ENCODE measurements at places on chromosomes 13 and 19.
A peak's percentile ranks its signal among the peaks of the same experiment; 100 is the strongest.

- no peak for DNase-seq
Observed at GRCh38 chr19:43476606-43477005, 11.2 kb upstream of the LYPD3 start.

DNA sequence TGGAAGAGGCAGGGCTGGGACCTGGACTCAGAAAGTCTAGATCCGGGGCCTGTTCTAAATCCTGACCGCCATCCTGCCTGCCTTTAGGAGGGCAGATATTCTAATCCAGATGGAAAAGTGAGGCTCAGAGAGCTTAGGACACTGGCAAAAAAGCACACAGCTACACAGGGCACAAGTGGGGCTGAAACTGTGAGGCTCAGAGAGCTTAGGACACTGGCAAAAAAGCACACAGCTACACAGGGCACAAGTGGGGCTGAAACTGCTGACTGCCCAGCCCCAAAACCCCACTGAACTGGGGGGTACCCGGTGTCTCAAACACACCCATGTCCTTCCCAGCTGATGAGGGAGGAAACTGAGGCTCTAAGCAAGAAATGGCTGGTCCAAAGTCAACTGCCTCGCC lies 2.0 kb downstream of the AKT1S1 start:
- no peak for DNase-seq

DNA sequence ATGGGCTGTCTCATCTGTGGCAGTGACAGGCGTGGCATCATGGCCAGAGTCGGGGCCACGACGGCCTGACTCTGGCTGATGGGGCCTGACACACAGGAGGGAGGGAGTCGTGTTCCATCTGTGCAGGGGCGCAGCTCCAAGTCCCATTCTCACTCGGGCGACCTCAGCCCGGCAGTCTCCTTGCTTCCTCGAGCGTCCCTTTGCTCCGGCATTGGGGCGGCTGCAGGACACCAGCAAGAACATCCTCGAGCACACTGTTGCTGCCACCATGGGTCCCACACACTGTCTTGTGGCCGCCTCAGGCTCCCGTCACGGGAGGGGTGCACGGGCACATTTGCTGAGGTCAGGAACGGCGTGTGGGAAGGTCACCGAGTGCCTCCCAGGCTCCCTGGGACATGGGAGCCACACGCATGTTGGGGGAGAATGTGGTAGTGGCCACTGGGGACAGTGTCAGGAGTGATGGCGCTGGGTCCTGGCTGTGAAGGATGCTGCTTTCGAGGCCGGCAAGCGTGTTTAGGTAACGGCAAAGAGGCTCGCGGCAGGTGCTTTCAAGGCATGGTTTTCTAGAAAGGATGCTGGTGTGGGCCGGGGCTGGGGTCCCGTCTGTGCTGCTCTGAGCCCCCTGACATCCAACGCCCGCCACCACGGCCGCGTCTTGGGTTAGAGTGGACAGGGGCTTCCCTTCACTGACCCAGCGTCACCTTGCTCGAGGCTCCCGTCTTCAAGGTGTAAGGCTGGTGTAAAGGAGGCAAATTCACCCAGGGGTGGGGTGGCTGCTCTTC lies 3.4 kb downstream of the IZUMO4 start:
- no peak for DNase-seq

DNA sequence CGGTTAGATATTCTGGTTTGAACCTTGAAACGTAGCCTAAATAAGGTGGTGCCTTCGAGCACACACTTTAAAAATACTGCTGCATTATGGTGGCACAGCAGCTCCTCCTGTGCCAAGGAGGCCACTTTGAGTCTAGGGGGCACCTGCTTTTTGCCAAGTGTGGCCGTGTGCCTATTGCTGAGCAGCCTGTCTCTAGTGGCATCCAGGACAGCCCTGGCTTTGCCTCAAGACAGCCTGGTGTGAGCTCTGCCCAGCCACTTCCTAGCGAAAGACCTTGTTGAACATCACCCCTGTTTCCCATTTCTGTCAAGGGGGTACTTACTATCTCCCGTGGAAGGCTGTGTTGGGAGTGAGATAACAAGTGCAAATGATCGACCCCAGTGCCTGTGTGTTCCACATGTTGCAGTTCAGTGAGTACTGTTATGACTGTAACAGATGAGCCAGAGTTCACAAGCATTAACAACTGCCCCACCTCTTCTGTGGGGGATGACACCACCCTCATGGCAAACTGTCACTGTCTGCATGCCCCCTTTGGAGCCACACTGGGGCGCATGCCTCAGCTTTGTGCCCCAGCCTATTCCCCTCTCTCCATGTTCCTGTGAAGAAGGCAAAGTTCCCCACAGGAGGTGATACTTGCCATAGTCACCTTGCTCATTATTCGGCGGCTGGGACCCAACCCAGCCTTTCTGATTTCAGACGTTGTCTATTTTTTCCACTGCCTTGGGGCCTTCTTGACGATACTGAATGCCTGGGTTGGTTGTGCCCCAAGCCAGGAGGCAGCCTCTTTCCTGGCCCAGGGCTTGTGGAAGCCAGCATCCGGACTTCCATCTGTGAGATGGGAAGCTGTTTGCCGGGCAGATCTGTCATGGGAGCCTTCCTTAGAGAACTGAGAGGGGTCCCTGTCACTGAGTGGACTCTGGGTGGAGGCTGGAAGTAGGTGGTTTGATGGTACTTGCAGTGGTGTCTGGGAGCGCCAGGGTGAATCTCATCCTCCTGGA lies 5.4 kb downstream of the GATAD2A start:
- DNase-seq = peak; percentile 75

DNA sequence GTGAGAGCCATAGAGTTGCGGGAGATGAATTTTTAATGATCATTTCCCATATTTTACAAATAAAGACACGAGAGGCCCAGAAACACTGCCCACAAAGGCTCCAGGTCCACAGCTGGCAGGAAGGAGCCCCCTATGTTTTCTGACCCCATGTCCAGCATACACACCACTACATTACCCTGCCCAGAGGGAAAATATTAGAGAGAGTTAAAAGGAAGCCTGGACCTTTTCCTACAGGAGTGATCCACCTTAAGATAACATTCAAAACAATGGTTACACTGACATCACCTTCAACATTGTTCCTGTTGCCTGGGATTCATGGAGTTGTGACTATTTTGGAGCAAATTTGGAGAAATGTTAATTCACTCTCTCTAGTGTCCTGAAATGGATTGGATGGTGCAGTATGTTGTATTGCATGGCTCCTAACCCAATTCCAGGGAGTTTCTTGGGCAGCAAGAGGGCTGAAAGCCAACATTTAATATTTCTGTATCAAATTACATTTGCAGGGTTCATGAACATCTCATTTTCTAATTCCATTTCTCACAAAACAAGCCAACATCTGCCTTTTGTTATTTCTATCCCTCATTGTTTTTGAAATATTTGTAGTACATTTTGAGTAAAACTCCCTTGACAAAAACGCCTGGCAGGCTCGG lies 172.5 kb downstream of the DLEU7 start:
- DNase-seq = no peak

GRCh38 chr13:80552851-80553440 lies 212.0 kb upstream of the SPRY2 start:
- DNase-seq = no peak

DNA sequence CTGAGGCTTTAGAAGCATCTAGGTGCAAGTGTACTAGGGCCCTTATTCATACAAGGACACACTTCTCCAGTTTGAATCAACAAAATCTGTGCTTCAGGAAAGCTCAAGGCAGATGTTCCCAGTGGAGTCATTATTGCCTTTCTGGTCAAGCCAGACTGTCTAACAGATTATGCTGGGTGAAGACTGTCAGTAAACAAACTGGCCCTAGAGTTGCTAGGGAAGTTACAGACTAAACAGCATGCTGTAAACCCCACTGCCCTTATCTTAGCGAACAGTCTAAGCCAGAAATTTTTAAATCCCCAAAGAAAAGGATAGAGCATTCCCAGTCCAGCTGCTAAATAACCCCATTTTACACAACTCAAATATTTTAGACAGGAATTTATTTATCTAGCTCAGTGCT lies 1701.3 kb upstream of the PRR20A start:
- no peak for DNase-seq

DNA sequence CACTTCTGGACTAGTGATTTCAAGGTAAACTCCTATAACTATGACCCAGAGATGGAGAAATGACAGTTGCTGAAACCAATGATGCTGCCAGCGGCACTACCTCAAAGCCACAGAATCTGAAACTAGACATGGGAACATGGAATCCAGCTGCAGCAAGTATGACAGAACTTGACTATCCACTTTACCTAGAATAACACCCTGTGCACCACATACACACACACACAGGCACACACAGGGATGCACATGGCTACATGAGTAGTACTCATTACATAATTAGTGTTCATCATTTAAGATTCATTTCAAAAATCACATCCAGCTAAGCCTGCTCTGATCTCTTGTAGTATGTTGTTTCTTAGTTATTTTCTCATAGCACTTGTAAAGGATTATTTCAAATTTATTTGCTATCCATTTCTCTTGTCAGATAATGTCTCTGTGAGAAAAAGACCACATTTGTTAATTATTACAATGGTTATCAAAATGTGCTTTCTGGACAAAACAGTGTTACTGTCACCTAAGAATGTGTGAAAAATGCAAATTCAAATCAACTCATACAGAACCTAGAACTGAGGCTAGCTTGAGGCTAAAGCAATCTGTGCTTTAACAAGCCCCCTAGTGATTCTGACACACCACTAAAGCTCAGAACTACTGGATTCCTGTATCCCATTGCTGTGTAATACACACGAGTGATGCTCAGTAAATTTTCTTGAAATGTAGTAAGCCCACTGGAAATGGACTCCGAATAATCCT lies 59.4 kb downstream of the WTIP start:
- no peak for DNase-seq

- no peak for DNase-seq
Observed at GRCh38 chr13:107339209-107339608, 771.3 kb upstream of the ARGLU1 start.

- DNase-seq = peak; percentile 53
Observed at GRCh38 chr13:50512474-50513299, 330.8 kb downstream of the DLEU7 start.

DNA sequence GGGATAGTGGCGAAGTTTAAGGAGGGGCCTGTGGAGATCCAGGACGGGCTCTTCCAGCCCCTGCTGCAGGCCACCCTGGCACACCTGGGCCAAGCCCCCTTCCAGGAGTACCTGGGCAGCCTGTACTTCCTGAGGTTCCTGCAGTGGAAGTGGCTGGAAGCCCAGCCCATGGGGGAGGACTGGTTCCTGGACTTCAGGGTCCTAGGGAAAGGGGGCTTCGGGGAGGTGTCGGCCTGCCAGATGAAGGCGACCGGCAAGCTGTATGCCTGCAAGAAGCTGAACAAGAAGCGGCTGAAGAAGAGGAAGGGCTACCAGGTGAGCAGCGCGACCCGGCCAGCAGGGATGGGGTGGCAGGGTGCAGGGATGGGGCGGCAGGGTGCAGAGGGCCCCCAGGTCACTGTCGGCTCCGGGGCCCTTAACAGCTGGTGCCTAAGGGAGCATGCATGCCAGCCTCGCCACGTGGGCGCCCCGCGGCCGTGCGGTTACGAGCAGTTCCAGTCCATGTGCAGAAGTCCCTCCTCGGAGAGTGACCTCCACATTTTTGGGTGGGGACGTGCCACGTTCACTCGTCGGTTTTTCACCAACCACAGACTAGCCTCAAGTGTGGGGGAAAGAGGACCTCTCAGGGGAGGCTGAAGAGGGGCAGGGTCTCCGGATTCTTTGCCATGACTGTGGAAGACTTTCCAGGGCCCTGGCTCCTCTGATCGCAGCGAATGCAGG lies 912 bp downstream of the GRK1 start:
- DNase-seq = no peak

DNA sequence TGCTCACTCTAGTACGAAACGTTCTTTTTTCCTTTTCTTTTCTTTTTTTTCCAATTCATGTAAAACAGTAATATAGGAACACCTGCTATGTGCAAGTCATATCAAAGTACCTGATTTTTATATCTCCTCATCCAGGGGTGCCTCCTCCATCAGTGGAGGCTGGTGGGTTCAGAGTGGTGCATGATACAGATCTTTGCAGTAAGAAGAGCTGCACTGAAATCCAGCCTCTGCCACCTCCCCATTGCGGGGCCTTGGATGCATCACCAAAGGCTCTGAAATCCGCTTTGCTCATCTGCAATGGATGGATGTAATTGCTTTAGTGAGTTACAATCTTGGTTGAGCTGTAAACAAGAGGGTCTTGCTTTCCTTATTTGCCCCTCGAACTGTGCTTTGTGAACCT lies 38.3 kb downstream of the GPR12 start:
- DNase-seq = no peak

DNA sequence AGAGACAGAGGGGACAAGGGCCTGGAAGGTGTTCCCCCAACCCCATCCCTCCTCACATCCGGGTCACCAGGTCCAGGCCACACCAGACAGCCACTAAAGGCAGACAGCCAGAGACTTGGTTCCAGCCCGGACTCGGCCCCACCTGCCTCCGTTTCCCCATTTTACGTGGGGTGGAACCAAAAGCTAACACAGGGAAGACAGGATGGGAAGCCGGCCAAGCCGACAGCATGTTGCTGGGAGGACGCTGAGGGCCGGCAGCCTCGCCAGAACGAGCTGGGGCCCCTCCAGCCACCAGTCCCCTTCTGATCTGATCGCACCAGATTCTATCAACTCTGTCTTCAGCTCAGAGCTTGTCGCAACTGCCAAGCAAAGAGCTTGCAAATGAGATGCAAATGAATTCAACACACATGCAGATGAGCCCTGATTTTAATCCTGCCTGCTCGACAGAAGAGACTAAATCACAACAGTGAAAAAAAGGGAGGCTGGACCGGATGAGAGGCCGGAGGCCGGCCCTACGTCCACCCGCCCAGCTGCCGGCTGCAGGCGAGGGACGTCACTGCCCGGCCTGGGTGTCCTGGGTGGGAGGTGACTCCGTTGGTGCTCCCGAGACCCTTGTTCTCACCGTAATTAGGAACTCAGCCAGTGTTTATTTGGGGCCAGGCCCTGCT lies 17.5 kb upstream of the SHC2 start:
- no peak for DNase-seq

DNA sequence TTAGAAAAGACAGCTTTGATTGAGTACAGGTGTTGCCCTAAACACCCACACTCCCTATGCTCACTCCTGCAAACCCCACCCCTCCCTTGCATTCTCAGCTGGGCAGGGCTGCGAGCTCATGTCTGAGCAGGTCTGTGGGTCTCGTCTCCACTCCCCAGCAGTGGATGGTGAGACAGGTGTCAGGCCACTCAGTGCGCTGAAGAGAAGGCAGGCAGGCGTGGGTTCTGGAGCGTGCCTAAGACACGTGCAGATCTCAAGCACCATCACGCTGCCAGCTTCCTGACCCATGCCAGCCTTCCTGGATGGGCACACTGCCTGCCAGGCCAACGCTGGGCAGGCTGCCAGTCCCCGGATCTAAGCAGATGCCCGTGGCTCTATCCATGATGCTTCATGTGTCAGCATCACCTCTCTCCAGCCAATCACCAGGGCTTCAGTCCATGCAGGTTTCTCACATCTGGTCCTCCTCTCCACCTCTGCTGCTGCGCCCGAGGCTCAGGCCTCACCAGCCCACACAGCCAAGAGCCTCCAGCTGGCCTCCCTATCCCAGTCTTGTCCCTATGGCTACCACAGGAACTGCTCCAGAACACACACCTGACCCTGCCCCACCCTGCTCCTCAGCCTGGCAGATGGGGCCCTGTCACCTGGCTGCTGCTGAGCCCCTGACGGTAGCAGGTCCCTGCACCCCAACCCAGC lies 42.6 kb downstream of the EPS15L1 start:
- DNase-seq = no peak

Measured in hematopoietic multipotent progenitor cell treated with erythropoietin and hydrocortisone succinate and interleukin-3 and kit ligand, for 8 days (in vitro differentiated cells).